ENCODE measurements at places on chromosomes 5 and 9.

DNA sequence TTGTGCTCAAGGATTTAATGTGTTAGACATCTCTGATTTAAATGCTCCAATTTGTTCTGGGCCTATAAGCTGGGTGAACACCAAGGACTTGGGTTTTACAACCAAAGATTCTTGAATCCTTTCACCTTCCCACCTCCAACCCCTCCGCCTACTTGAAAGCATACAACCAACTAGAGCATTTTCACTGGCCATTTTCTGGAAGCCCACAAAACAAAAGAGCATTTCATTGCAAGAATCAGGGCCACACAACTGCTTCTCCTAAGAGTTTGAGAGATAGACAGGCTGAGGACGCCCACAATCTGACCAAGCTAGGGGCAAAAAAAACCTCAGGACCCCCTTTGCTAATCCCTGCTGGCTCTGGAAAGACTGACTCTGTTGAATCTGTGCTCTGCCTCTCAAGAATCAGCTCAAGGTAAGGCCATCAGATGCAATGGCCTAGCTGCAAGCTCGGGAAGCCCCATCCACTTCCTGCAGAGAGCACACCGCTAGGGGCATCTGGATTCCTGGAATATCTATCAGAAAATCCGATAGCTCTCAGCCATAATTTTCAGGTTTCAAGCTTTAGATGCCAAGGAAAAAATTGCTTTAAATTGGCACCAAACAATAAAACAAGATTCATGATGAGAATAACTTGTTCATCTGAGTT is 57.7 kb downstream of the RETREG1 start:
- no peak for DNase-seq

DNA sequence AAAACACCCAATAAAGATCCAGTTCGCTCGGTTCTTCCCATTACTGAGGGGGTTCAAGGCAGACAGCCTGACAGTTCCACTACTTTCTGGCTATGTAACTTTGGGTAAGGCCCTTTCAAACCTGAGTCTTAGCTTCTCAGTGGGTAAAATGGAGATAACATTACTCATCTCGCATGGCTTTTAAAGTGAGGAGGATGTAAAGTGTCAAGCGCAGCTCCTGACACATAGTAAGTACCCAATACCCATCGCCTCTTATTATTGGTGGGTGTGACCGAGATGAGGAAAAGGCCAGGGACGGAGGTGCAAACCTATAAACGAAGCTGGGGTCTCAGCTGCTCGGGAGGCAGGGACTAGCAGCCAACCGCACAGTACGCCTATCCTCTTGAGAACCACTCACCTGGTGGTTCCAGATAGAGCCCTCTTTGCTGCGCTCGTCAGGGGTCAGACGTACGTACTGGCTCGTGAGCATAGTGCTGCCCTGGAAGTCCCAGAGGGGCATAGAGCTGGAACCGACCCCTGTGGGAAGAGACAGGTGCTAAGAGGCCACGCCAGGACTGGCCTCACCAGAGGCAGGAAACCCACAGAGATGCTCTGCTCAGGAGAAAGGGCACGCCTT is 584 bp downstream of the LMAN2 start:
- no peak for DNase-seq

DNA sequence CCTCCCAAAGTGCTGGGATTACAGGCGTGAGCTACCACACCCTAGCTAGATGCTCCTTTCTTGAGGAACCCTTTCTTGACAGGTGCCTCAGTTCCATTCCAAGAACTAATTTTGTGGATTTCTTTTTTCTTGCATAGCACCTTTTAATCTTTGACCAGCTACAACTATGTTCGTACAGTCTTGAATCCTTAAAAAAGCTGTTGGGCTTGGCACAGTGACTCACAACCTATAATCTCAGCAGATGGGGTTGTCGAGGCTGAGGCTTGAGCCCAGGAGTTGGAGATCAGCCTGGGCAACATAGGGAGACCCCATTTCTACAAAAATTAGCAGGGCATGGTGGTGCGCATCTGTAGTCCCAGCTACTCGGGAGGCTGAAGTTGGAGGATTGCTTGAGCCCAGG is 1.3 kb upstream of the ZER1 start:
- DNase-seq = no peak

- no peak for DNase-seq
Observed at GRCh38 chr5:119578937-119579336, 50.4 kb upstream of the FAM170A start.

- no peak for DNase-seq
Observed at GRCh38 chr5:173745557-173745956, 129.1 kb upstream of the BOD1 start.

DNA sequence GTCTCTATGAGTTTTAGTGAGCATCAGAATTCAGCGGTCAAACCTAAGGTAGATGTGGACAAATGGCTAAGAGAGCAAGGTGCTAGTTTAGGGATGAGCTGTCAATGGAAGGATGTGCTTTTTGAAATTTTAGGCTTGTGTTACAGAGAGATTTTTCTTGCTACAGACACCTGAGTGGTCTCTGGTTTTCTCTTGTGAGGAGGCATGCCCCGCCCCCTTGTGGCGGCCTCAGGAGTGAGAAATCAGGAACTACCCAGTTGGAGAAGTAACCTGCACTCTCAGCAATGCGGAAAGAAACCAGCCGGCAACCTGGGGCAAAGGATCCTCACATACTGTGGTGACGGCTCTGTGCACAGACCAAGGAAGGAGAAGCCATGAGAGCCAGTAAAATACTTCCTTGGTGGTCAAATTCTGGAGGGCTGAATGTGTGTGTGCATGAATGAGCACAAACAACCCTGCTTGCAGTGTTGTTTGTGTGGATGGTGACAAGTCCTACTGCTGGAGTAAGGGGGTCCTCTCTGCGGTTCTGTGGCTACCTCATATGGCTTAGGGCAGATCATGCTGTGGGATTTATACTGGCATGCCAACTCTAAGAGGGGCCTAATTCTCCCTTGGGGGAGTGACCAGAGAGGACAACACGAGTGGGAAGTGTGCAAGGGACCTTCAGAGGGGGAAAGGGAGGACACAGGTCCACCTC is 16.7 kb upstream of the HSD17B4 start:
- peak; percentile 73 for DNase-seq

- no peak for DNase-seq
Observed at GRCh38 chr5:72955143-72955767, 586 bp upstream of the FCHO2 start.

DNA sequence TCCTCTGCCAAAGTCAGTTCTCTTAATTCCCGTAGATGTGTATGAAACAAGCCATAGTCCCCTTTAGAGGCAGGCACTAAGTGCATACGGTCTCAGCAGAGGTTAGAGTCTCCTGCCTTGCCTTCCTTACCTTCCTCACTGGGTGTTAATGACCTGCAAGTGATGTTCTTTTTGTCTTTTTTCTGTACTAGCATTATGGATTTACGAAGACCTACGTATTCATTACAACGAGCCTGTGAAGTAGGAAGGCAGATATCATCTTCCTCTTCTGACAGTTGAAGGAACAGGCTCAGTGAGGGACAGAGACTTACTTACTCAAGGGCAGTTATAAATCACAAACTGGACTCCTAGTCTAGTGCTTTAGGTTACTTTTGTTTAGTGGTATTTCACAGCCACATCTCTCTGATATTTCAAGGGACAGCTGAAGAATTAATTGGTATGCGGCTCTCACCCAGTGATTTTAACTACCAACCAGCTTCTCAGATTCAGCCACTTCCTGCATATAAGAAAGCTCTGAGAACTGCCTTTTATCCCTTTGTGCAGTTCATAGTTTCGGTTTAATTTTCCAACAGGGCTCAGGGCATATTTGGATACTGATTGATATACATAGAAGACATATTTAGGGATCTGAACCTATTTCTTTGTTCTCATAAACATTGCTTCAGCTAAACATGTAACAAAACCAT is 85.1 kb upstream of the CKMT2 start:
- DNase-seq = no peak

- DNase-seq = no peak
Observed at GRCh38 chr9:101689039-101689438, 49.4 kb downstream of the GRIN3A start.

GRCh38 chr9:110048976-110049698 is 158.8 kb downstream of the C9orf152 start:
- DNase-seq = peak; percentile 11

- no peak for DNase-seq
Observed at GRCh38 chr5:35404701-35405100, 174.4 kb upstream of the PRLR start.
